ENCODE measurements at places on chromosomes 1 and 21. TPM values are rescaled to one million over a fixed set of nuclear protein-coding genes. Genes with fewer than 3 reads are reported as not detected.

Gene LCE1D
- not detected for total RNA-seq

DNA sequence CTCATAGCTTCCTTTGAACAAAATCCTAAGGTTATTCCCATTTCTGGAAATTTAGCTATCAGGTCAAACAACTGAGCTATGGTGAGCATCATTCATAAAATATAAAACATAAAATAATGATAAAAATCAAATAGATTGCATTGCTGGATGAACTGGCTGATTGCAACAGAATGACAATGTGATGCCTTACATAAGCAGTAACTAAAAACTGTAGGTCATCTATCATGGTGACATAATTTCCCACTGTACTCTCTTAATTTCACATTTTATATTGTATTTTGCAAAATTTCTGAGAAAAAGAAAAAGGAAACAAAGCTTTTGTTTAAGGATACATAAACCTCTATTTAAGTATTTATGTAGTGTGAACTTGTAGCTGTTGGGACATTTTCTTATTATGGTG is 4.6 kb downstream of the PTGER3 start:
- DNase-seq, result no peak

Gene RIPPLY3
- total RNA-seq, result not detected

Gene LEMD1
- total RNA-seq, result not detected

- no peak for DNase-seq
Measured at GRCh38 chr1:59219916-59220315, 77.0 kb upstream of the FGGY start.

Gene AGT
- not detected for total RNA-seq

DNA sequence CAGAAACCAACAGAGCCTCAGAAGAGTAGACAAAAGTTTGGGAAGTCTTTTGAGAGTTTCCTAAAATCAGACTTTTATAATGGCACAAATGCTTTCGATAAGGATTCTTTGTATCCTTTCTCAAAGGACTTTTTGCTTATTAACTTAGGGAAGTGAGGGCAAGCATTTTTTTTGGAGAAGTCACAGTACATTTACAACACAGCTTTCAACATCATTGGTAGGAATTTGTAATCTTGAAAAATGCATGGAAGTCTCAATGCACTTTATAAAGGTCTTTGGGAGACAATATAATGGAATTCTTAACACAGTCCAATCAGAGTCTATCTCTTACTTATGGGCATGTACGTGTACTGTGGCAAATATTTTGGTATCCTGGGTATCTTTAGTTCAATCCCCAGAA is 325.8 kb upstream of the NR5A2 start:
- no peak for DNase-seq

- no peak for DNase-seq
Measured at GRCh38 chr1:185317886-185318310, 855 bp upstream of the IVNS1ABP start.

- no peak for DNase-seq
Measured at GRCh38 chr1:24286246-24287010, 32.7 kb upstream of the GRHL3 start.

DNA sequence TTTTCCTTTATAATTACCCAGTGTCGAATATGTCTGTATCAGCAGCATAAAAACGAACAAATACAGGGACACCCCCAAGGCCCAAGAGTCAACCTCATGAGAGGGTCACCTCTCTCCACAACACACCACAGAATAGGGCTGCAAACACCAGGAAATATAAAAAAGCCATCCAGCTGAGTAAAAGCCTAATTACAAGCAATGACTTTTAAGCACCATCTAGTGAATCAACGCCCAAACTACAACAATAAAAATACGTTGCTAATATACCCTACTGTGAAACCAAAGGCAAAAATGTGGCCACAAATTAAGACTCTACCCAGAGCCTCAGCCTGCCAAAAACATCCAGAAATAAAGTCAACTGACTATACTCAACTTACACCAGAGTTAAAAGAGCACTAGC is 817.9 kb upstream of the NEGR1 start:
- DNase-seq, result no peak

GRCh38 chr1:43381612-43382011 is 8.0 kb downstream of the MED8 start:
- DNase-seq, result peak; percentile 20

DNA sequence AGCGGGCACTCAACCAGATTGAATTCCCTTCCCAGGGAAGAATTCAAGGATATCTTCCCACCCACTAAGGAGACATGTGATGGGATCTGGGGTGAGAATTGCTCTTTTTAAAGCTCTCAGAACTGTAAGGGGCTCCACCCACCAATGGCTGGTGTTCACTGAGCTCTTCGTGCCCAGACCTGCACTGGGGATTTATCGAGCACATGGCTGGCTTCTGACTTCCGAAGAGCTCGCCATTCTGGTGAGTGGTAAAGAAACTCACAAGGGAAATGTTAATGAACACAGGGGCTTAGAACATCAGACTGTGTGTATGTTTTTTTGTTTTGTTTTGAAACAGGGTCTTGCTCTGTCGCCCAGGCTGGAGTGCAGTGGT is 9.8 kb downstream of the PADI3 start:
- DNase-seq, result no peak

DNA sequence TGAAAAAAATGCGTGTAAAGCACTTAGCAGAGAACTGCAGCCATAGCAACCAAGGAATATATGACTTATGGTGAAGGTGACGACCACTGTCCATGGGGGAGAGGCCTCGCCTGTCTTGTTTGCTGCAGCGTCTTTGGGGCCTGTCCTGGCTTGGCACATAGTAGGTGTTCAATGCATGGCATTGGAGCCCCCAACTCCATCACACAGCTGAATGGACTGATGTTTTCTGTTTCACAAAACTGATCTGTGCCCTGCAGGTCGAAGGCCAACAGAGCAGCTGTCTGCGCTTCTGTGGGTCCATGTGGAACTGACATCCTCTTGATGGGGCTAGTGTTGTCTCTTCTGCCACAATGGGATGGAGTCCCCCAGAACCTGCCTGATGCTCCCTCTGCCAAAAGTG is 296.0 kb downstream of the PTPRU start:
- no peak for DNase-seq

GRCh38 chr21:44952116-44952928 is 12.5 kb downstream of the SLX9 start:
- DNase-seq, result no peak

Gene MATN1
- 0.72 TPM for total RNA-seq

Gene SYT6
- total RNA-seq, result 0.96 TPM

DNA sequence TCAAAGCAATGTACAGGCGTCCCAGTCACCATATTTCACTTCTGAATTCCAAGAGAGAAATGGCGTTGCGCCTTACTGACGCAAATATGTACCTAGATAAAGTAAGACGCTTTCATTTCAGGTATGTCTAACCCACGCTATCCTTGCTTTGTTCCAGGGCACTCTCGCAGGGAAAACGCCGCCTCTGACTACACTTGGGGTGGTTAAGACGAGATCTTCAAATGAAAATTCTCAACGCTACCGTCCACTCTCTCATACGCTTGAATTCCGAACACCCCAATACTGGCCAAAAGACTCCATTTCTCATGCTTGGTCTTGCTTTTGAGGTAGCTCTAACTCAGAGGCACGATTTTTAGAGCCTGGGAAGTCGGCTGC is 736 bp upstream of the ZMPSTE24 start:
- DNase-seq, result no peak

- no peak for DNase-seq
Measured at GRCh38 chr1:220705782-220706181, 15.6 kb downstream of the C1orf115 start.

GRCh38 chr1:180167021-180167701 is 12.5 kb downstream of the QSOX1 start:
- DNase-seq, result peak; percentile 67

- no peak for DNase-seq
Measured at GRCh38 chr21:28991861-28992525, 684 bp downstream of the LTN1 start.

DNA sequence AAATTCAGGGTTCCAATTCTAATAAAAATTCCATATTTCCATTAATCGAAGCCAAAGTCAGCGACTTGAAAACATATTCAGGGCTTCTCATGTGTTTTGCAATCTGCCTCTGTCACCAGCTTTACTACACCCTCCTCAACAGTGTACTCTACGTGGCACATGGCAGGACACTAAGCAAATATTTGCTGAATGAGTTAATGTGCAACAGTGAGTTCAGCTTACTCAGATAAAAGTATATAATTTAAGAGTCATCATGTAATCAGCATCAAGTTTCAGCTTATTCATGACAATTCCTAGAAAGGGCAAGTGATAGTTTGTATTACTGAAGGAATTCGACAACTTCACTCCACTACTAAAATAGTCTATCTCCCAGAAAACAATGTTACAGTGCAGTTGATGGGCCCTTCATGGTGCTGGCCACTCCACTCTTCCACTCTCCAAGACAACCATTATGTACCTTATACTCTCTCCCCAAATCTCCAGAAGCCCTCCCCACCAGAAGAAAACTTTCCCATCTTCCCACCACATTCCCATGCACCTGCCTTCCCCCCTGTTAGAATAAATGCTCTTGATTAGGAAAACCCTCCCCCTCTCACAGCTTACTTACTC is 97.3 kb downstream of the TTLL7 start:
- no peak for DNase-seq

DNA sequence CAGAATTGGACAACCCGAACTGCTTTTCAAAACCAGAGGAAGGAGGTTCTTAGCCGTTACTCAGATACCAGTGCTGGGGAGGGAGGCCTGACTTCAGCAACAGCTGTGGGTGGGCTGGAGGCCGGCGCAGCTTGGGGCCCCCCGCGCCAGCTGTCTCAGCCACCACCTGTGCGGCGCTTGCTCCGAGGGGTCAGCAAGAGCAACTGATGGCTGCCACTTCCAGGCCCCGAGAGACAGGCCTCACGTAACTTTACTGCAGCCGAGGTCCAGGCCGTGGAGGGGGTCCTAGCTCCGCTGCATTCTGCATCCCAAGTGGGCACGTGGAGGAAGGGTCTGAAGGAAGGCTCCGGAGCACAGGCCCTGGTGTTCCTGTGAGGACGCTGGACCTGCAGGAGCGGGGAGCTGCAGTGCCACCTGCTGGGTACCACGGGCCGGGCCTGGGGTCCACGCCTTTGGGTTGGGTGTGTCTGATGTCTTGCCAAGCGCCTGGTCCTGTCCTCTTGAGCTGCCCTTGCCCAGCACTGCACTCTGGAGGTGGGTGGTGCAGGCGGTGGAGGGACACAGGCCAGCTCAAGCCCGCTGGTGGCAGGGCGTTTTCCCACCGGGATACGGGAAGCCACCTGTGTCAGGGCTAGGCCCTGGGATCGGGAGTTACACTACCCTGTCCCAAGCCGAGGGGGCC is 9.8 kb downstream of the THAP3 start:
- DNase-seq, result peak; percentile 32

- DNase-seq, result no peak
Measured at GRCh38 chr1:177913762-177914540, 55.9 kb downstream of the SEC16B start.

Gene SNRNP40
- total RNA-seq, result 69.8 TPM

DNA sequence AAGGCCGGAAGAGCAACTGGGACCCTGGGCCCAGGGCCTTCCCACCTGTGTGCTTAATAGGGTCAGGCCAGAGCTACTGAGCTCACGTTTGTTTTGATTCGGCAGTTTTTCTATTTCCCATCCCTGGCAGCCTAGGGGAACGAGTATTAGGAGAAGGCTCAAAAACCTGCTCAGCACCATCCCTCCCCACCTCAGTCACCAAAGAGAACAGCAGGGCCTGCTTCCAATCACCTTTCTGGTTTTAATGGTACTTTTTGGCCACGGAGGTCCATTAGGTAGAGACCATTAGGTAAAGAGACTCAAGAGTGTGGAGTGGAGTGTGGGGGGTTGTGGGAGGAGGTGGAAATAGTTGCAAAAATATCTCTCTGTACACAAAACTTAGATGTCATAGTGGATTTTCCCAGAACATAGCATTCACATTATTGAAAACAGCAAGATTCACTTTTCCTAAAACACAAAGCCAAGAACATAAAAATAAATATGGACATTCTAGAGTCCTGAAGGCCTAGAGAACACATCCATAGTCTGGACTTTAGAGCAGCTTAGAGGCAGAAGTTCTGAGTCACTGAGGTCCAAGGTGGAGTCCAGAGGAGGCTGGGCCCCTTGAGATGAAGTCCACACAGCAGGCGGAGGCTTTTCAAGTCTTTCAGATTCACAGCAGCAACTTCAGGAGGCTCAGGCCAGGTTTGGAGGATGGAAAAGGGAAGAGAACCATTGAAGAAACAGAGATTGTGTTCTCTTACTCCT is 19.5 kb downstream of the NUAK2 start:
- DNase-seq, result no peak

DNA sequence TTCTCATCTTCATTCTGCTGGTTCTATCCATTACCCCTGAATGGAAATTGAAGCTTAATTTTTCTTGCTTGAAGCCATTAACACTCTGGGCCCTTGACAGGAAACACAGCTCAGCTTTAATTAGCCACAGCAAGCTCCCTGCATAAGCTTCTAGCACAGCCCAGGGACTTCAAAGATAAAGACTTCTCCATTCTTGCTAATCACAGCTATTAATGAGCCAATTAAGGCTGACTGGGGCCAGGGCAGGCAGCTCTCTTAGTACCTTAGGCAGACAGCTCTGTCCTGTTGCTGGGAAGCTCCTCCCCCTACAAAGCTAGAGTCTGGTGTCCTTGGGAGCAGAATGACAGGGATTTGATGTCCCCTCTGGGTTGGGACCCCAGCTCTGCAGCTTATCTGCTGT is 27.9 kb upstream of the TRABD2B start:
- no peak for DNase-seq

DNA sequence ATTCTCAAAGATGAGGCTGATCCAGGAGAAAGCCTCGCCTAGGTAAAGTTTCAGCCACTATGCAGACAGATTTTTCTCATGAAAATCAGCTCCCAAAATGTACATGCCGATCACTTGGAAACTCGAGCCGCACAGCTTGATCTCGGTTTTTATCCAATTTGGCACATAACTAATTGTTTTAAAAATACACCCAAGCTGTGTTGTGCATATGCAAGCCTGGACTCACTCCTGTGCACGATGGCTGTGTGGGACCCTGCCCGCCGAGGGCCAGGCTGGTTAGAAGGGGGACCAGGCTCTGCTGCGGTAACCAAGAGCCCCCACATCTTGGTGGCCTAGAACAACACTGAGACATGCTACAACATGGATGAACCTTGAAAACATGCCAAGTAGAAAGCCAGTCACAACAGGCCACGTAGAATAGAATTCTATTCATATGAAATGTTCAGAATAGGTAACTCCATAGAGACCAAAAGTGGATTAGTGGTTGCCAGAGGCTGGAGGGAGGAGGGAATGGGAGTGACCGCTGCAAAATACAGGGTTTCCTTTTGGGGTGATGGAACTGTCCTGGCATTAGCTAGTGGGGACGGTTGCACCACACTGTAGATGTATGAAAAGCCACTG is 16.1 kb upstream of the LDLRAP1 start:
- DNase-seq, result no peak

DNA sequence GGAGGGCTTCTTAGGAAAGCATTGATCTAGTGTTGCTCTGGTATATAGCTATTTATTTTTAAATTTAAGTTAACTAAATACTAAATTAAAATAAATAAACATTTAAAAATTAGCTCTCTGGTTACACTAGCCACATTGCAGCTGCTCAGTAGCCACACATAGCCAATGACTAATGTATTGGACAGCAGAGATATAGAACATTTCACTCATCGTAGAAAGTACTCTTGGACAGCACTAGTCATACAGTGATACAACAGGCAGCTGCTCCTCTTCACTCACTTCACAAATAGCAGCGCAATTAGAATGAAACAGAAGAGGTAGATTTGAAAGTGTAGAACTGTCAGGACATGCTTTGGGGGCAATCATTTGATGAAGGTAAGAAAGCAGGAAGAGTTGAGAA is 245.4 kb downstream of the PBX1 start:
- no peak for DNase-seq

Data from umbilical cord (tissue), 2 donors.